Activated CD8-positive, alpha-beta T cell treated with anti-CD3 and anti-CD28 coated beads for 36 hours (primary cell): ENCODE measurements at places on chromosomes 7 and 10. TPM values are rescaled to one million over a fixed set of nuclear protein-coding genes. Genes with fewer than 3 reads are reported as not detected.
A peak's percentile ranks its signal among the peaks of the same experiment; 100 is the strongest.

- no peaks in the 10 kb centered on the region for H3K4me1 ChIP-seq
- DNase-seq, result no peak
- no peak overlapping the region for H3K27ac ChIP-seq
Observed at GRCh38 chr10:111200505-111201186, 123.8 kb downstream of the ADRA2A start.

DNA sequence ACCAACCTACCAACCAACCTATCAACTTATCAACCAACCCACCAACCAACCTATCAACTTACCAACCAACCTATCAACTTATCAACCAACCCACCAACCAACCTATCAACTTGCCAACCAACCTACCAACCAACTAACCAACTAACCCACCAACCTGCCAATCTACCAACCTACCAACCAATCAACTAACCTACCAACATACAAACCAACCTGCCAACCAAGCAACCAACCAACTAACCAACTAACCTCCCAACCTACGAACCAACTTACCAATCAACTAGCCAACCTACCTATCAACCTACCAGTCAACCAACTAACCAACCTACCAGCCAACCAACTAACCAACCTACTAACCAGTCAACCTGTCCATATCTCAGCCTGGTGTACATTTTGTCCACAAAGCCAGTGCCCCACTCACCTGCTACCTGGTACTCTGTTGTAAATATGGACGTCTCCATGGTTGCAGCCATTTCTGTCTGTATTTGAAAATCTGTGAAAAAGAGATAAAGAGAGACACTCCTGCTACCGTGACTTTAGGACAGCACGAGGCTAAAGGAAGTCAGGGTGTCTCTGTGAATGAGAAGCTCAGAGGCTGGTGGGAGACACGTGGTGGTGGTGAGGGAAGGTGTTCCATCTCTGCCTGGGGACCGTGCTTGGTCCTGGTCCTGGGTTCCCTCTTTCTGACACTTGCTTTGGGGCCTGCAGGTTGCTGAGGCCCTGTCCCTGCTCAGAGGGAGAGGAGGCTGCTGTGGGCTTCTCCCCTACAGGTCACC, 41.9 kb upstream of the IL15RA start:
- H3K4me3 ChIP-seq, result peak overlapping the region; percentile 2
- peaks cover 78% of the 10 kb centered on the region for H3K4me1 ChIP-seq
- peak overlapping the region; percentile 74 for H3K27ac ChIP-seq

The PYROXD2 gene
- 5.3 TPM for total RNA-seq

- H3K4me3 ChIP-seq, result no peak overlapping the region
- peaks cover 22% of the 10 kb centered on the region for H3K4me1 ChIP-seq
- no peaks in the 10 kb centered on the region for H3K27me3 ChIP-seq
- H3K36me3 ChIP-seq, result peaks cover 37% of the 10 kb centered on the region
Observed at GRCh38 chr7:92534572-92534971, 6.0 kb downstream of the RBM48 start.

- H3K27me3 ChIP-seq, result peaks cover 15% of the 10 kb centered on the region
- H3K27ac ChIP-seq, result no peak overlapping the region
- peaks cover 3% of the 10 kb centered on the region for H3K36me3 ChIP-seq
- H3K4me3 ChIP-seq, result peak overlapping the region; percentile 57
- peak; percentile 56 for DNase-seq
Observed at GRCh38 chr7:130490888-130491804, 739 bp upstream of the MEST start.

The DDX56 gene
- total RNA-seq, result 92.3 TPM

The SLC18A2 gene
- total RNA-seq, result not detected

The CREB5 gene
- 1.2 TPM for total RNA-seq

DNA sequence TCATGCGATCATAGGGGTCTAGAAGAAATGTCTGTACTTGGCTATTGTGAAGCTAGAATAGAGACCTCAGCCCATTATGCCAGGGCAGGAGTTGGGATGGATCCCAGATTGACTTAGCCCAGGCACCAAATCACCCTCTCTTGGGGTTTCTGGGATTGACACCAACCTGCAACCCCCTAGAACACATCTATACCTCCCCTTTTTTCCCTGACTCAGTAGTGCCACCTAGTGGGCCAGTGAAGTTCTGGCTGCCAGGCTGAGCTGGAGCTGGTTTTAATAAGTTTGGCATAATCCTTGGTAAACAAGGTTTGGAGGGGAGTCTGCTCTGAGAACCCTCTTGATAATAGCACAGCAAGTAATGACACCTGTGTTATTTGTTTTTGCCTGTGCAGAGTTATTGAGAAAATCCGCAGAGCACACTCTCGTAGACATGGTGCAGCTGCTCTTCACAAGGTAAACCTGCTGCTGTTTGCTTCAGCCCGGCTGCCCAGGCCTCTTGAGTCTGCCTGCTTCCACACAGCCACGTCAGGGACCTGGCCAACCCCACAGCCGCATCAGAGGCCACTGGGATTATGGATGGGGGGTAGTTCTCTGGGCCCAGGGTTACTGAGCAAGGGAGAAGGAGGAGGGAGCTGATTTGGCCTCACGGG, 43.3 kb upstream of the NFKB2 start:
- peak; percentile 79 for DNase-seq
- H3K4me3 ChIP-seq, result no peak overlapping the region
- no peak overlapping the region for H3K27ac ChIP-seq
- H3K36me3 ChIP-seq, result peaks cover 14% of the 10 kb centered on the region

GRCh38 chr10:110389255-110389654, 84.5 kb upstream of the SMNDC1 start:
- no peaks in the 10 kb centered on the region for H3K36me3 ChIP-seq
- no peak for DNase-seq
- peaks cover 3% of the 10 kb centered on the region for H3K27me3 ChIP-seq

DNA sequence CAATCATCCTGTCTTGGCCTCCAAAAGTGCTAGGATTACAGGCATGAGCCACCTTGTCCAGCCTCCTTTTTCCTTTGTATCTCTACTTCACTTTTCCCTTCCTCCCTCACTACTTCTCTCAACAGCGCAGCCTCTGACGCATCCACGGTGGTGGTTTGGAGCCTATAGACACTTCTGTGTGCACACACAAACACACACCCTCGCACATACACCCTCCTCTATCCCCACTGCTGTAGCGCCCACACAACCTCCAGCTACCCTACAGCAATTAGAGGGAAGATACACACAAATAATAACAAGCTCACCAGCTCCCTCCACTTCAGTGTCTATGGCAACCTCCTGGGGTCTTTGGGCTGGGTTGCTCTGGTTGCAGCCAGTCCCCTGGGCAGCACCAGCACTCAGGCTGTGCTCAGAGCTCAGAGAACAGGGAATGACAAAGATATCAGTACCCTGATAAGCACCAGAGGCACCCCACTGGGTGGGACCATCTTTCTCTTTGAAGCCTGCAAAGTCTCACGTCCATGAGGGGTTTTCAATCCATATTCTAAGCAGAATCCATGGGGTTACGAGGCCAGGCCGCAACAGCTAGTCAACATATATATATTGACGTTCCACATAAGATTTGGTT, 3.3 kb upstream of the CAMK2G start:
- DNase-seq, result no peak
- H3K27me3 ChIP-seq, result no peaks in the 10 kb centered on the region
- no peak overlapping the region for H3K27ac ChIP-seq
- H3K4me3 ChIP-seq, result no peak overlapping the region
- peaks cover 5% of the 10 kb centered on the region for H3K36me3 ChIP-seq

The PSPH gene
- total RNA-seq, result 31.2 TPM

The APBB1IP gene
- total RNA-seq, result 61.9 TPM

DNA sequence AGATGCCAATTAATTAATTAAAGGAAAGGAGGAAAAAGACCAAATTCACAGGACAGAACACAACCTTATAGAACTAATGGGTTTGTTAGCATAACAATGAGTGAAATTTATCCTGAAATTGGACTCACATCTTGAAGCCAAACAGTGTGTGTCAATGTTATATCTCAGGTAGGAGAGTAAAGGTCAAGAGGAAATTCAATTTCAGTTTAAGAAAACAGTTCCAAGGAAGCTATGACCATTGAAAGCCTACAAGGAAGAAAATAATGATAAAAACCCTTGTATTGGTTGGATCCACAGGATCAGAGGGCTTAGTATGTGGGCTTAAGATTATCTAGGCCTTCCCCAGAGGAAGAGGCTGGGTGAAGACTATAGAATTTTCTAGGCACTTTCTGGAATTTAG, 198.9 kb upstream of the AOAH start:
- DNase-seq, result no peak
- H3K27ac ChIP-seq, result no peak overlapping the region
- peaks cover 8% of the 10 kb centered on the region for H3K4me1 ChIP-seq

- no peak for DNase-seq
- no peak overlapping the region for H3K4me3 ChIP-seq
- peaks cover 18% of the 10 kb centered on the region for H3K36me3 ChIP-seq
- H3K4me1 ChIP-seq, result peaks cover 24% of the 10 kb centered on the region
- no peak overlapping the region for H3K27ac ChIP-seq
Observed at GRCh38 chr10:7283246-7283645, 127.6 kb downstream of the SFMBT2 start.

GRCh38 chr10:61742812-61743211, 80.1 kb downstream of the CABCOCO1 start:
- H3K36me3 ChIP-seq, result no peaks in the 10 kb centered on the region
- peaks cover 2% of the 10 kb centered on the region for H3K27me3 ChIP-seq
- H3K27ac ChIP-seq, result no peak overlapping the region
- no peaks in the 10 kb centered on the region for H3K4me1 ChIP-seq
- no peak overlapping the region for H3K4me3 ChIP-seq
- DNase-seq, result no peak

The ADAM12 gene
- total RNA-seq, result 1.3 TPM

- H3K4me3 ChIP-seq, result peak overlapping the region; percentile 0
- peak overlapping the region; percentile 63 for H3K27ac ChIP-seq
- DNase-seq, result peak; percentile 55
- H3K27me3 ChIP-seq, result no peaks in the 10 kb centered on the region
Observed at GRCh38 chr7:50212666-50213621, 91.6 kb upstream of the IKZF1 start.

The POLR2J3 gene
- total RNA-seq, result 40.5 TPM

The ZNF25 gene
- total RNA-seq, result 7.5 TPM

GRCh38 chr7:1812509-1813393, 142.7 kb downstream of the ELFN1 start:
- H3K27me3 ChIP-seq, result no peaks in the 10 kb centered on the region
- H3K36me3 ChIP-seq, result no peaks in the 10 kb centered on the region
- no peak overlapping the region for H3K4me3 ChIP-seq
- H3K27ac ChIP-seq, result no peak overlapping the region

GRCh38 chr7:117673839-117674238, 194.0 kb downstream of the CFTR start:
- H3K27ac ChIP-seq, result no peak overlapping the region
- no peaks in the 10 kb centered on the region for H3K4me1 ChIP-seq
- H3K27me3 ChIP-seq, result peaks cover 1% of the 10 kb centered on the region

GRCh38 chr7:88167721-88168120, 52.1 kb downstream of the SRI start:
- H3K4me1 ChIP-seq, result no peaks in the 10 kb centered on the region
- H3K27ac ChIP-seq, result no peak overlapping the region
- H3K4me3 ChIP-seq, result no peak overlapping the region
- no peaks in the 10 kb centered on the region for H3K27me3 ChIP-seq
- no peak for DNase-seq
